Hippocampal formation (tissue), 2 donors: ENCODE measurements at places on chromosomes 4 and X.

DNA sequence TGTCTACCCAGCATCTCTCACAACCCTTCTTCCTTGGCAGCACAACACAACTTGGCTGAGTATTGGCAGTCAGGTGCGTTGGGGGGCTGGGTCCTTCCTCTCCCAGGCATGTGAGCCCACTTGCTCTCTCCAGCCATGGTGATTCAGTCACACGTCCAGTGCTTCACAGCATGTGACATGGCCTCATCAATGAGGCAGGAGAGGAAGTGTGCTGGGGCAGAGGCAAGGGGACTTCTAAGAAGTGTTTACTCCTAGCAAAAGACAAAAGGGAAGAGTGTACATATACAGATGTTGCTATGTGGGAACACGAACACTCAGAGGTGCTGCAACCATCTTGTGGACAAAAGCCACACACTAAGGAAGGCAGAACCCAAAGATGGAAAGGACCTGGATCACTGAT, 380.8 kb downstream of the FBXW7 start:
- DNase-seq = no peak

GRCh38 chr4:90127223-90127705, at the start of gene CCSER1:
Gene CCSER1 (plus strand): TSS chr4:90127394.
- peak; percentile 30 for DNase-seq

DNA sequence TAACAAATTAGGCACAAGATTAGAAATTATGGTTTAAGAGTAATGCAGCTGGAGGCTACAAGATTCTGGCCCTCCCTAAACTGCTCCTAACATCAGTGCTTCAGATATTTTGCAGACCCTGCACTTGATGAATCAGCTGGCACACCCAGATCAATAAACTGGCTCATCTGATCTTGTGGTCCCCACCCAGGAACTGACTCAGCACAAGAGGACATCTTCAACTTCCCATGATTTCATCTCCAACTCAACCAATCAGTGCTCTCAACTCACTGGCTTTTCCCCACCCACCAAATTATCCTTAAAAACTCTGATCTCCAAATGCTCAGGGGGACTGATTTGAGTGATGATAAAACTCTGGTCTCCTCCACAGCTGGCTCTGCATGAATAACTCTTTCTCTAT, 21.7 kb upstream of the TMEM33 start:
- DNase-seq = no peak

DNA sequence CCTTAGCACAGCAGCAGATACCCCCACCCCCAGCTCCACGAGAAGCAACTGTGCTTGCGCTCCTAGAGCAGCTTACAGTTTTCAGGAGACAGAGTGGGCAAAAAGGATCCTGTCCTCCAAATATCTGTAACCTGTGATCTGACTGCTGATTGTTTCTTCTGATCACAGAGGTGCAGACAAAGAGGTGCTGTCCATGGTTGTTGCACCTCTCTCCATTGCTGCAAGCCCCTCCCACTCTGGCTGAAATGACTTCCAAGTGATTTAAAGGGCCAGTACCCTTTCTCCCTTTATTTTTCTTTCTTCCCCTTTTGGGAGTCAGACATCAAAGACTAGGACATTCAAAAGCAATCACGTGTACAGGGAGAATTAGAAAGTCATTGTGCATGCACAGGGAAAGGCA, 205.3 kb upstream of the GEMIN8 start:
- DNase-seq = no peak

DNA sequence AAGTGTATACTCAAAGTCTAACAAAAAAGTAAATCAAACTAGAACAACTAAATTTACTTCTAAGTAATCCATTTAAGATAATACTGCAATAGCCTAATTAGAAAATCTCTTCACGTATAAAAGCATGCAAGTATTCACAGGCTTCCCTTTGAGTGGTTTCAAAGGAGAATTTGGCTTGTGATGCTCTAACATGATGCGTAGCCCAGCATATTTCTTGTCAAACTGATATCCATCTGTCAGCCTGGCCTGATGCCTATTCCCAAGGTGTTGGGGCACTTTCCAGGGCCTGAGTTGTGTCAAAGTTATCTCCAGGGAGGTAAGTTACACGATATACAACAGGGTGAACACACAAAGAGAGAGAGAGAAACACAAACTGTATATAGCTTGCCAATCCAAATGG, 287.0 kb upstream of the MAGEB18 start:
- DNase-seq = no peak

DNA sequence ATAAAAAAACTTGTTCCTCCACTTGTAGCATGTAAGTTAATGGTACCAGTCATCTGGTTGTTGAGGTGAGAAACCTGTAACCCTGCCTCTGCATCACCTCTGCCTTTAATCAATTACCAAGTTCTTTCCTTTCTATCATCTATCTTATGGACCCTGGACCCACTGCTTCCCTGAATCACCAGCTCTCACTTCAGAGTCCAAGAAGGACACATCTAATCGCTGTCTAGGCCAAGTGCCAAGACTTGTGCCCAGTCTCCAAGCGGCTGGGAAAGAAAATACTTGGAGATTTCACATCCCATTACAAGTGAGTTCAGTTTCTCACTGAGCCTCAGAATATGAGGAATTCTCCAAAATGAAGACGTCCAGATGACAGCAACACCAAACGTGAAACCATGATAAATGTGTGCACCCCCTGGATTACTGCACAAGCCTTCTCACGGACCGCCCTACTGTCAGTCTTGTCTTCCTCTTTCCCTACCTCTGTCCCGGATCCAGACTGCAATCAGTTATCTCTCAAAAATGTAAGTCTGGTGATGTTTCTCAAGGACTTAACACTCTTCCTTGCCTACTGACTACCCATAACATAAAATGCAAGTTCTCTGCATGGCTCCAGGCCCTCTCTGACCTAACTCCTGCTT, 10.4 kb downstream of the PALLD start:
- no peak for DNase-seq

DNA sequence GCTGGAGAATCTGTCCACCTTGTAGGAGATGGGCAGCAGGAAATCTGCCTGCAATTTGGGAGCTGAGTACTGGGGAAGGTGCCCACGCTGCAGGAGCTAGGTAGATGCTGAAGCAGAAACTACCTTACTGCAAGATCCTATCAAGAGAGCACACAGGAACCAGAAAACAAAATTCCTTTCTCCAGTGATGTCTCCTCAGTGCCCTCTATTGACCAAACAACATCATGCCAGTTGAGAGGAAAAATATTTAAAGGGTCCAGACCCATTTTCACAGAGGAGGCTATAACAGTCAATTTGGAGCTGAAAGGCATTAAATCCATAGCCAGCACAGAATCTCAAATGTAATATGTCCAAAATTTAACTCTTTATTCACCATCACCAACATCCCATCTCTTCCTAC, 406.8 kb downstream of the SLITRK2 start:
- DNase-seq = no peak

DNA sequence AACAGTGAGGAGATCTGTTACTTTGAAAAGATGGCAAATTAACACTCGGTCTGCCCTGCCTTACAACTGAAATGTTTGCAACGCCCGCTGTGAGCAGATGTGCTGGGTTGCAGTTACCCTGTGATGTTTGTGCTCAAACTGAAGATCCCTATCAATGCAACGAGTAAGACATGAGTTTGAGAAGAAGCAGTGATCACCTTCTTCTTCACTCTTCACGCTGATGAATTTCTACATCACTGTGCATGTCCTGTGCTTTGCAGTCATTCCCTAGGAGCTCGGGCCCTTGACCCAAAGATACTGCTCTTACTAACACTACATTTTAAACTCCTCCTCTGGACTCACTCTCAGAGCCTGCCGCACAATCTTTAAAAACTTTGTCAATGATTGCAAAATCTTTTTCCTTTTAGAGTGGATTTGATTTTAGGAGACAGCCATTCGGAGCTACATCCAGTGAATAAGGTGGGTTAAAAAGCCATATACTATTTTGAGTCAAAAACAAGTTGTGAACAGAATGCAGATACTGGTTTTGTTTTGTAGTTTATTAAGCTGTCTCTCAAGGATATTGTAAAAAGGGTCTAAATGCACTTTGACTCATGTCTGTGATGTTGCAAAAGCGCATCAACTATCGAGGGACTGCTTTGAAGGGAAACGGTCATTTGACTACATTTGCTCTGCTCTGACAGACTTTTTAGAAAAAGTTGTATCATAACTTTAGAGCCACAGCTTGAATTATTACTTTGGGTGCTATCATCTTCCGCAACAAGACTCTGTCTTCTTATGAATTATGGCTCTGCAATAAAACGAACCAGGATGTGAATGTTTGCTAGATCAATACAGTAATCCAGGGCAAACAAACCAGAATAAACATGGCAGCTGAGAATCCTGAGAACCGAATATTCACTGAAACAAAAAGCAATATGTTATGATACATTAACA, 5.7 kb upstream of the RHOH start:
- no peak for DNase-seq

DNA sequence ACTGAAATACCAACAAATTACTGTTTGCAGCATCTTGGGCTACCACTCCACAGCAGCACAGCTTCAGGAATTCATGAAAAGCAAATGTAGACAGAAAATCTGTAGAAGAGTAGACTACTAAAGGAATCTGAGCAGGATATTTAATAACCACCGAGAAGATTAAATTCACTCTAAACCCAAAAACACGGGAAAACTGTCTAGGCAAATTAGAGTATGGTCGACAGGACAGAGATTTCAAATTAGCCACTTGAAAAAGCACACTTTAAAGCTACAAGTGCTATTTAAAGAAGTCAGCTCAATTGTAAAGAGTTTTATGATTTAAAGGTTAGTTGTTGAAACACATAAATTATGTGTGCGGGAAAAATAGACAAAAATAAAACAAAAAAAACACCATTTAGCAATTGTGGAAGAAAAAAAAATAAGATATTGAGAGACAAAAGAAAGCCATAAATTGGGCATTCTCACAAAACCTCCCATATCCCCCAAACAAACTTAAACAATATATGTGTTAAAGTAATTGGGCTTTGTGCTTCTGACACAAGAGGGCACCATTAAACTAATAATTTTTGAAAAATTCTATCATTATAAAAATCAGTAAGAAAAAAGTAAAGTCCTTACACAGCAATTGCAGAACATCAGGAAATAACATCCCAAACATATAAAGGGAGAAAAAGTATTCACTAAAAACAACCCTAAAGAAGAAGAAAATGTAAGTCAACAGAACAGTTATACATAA, 880.8 kb downstream of the TECRL start:
- DNase-seq = no peak

- no peak for DNase-seq
Observed at GRCh38 chr4:99507762-99508161, 3.1 kb upstream of the C4orf17 start.

DNA sequence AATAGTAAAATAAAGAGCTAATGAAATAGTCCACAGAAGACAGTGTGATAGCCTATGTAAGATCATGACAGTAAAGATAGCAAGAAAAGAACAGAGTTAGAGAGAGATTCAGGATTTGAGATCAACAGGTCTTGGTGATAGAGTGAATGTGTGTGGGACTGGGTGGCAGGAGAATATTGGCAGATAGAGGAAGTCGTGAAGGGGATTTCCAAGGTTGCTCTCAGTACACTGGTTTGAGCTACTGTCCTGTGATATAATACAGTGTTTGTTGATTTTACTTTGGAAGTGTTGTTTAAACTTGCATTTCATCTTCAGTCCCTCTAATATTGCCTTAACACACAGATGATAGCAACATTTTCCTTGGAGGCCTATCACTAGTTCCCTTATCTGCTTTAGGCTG, 44.1 kb downstream of the DTHD1 start:
- no peak for DNase-seq

DNA sequence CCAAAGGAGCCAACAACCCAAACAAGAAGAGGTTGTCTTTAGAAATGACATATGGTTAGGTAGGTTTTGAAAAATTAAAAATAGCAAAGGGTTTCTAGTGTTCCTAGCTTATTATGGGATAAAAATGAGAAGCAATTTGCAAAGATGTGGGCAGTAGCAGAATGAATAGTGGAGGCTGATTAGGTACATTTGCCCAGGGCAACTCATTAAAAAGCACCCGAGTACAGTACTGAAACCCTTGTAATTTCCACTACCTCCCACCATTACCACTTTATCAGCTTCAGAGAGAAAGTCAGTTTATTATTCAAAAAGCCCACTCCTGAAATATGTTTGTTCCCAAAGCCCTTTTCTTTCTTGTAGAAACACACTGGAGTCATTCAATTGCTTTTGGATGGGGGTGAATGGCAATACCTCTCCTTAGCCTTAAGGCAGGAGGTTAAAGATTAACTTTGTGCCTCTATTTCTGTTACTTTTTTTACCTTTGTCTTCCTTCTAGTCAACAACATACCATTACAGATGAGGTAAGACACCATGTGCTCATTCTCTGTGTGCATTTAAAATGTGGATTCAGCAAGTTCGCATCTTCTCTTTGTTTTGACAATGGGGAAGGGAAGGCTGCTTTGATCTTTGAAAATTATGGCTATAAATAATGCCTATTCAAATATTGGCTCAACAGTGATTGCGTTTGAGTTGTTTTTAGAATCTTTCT, 353.8 kb upstream of the CASK start:
- DNase-seq = no peak

- DNase-seq = no peak
Observed at GRCh38 chr4:39384563-39384962, 18.4 kb upstream of the RFC1 start.

DNA sequence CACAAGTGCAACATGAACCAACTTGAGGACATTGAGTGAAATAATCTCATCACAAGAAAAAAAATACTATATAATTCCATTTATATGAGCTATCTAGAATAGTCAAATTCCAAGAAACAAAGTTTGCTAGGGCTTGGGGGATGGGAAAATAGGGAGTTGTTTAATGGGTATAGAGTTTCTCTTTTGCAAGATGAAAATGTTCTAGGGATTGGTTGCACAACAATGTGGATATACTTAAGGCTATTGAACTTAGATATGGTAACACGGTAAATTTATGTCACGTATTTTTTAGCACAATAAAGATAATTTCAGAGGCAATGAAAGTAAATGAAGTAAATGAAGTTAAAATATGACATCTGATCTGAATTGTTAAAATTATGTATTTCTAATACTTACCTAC, 7.9 kb downstream of the MFSD8 start:
- no peak for DNase-seq

DNA sequence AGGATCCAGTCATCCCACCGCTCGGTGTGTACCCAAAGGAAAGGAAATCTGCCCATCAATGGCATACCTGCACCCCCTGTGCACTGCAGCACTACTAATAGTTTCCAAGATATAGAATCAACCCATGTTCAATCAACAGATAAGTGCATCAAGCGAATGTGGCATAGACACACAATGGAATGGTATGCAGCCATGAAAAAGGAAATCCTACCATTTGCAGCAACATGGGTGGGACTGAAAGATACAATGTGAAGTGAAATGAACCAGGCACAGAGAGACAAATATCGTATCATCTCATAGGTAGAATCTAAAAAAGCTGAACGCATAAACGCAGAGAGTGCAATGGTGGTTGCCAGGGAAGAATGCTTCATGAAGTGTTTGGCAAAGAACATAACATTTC, 42.5 kb downstream of the DHRSX start:
- DNase-seq = no peak

DNA sequence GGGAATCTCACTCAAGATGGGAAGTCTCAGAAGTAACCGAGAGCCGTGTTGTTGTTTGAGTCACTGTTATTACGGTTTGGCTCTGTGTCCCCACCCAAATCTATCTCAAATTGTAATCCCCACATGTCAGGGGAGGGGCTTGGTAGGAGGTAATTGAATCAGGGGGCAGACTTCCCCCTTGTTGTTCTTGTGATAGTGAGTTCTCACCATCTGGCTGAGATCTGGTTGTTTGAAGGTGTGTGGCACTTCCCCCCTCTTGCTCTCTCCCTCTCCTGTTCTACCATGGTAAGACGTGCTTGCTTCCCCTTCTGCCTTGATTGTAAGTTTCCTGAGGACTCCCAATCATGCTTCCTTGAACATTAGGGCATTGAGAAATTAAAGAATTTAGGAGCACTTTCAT, 37.0 kb downstream of the HAND2 start:
- no peak for DNase-seq

- no peak for DNase-seq
Observed at GRCh38 chrX:41946989-41947612, 23.7 kb upstream of the CASK start.
